ENCODE measurements at places on chromosomes 13 and 19.
A peak's percentile ranks its signal among the peaks of the same experiment; 100 is the strongest.

GRCh38 chr13:33069365-33069764 lies 53.1 kb downstream of the KL start:
- H3K27me3 ChIP-seq = no peaks in the 10 kb centered on the region
- H3K4me3 ChIP-seq = no peak overlapping the region
- H3K4me1 ChIP-seq = no peaks in the 10 kb centered on the region
- DNase-seq = no peak
- H3K36me3 ChIP-seq = no peaks in the 10 kb centered on the region

GRCh38 chr13:30799356-30799824 lies 64.0 kb downstream of the ALOX5AP start:
- H3K27me3 ChIP-seq = no peaks in the 10 kb centered on the region
- H3K36me3 ChIP-seq = no peaks in the 10 kb centered on the region
- no peak overlapping the region for H3K4me3 ChIP-seq
- no peak overlapping the region for H3K27ac ChIP-seq
- DNase-seq = no peak
- peaks cover 28% of the 10 kb centered on the region for H3K4me1 ChIP-seq

- no peaks in the 10 kb centered on the region for H3K4me1 ChIP-seq
- H3K27ac ChIP-seq = no peak overlapping the region
- no peak overlapping the region for H3K4me3 ChIP-seq
- DNase-seq = no peak
- no peaks in the 10 kb centered on the region for H3K36me3 ChIP-seq
Measured at GRCh38 chr13:46521921-46522747, 30.8 kb upstream of the LRCH1 start.

- no peak overlapping the region for H3K4me3 ChIP-seq
- no peak for DNase-seq
- no peak overlapping the region for H3K27ac ChIP-seq
- no peaks in the 10 kb centered on the region for H3K36me3 ChIP-seq
- no peaks in the 10 kb centered on the region for H3K4me1 ChIP-seq
- H3K27me3 ChIP-seq = no peaks in the 10 kb centered on the region
Measured at GRCh38 chr13:88472316-88472715, 801.1 kb downstream of the SLITRK5 start.

- H3K27ac ChIP-seq = no peak overlapping the region
- H3K27me3 ChIP-seq = peaks cover 12% of the 10 kb centered on the region
- no peaks in the 10 kb centered on the region for H3K4me1 ChIP-seq
- H3K36me3 ChIP-seq = peaks cover 76% of the 10 kb centered on the region
Measured at GRCh38 chr19:54995561-54995960, 29.4 kb downstream of the NLRP2 start.

GRCh38 chr19:44892932-44893331 lies 1.9 kb downstream of the TOMM40 start:
- peak overlapping the region; percentile 71 for H3K4me3 ChIP-seq
- peak overlapping the region; percentile 81 for H3K27ac ChIP-seq
- DNase-seq = no peak
- peaks cover 28% of the 10 kb centered on the region for H3K4me1 ChIP-seq
- peaks cover 95% of the 10 kb centered on the region for H3K36me3 ChIP-seq

DNA sequence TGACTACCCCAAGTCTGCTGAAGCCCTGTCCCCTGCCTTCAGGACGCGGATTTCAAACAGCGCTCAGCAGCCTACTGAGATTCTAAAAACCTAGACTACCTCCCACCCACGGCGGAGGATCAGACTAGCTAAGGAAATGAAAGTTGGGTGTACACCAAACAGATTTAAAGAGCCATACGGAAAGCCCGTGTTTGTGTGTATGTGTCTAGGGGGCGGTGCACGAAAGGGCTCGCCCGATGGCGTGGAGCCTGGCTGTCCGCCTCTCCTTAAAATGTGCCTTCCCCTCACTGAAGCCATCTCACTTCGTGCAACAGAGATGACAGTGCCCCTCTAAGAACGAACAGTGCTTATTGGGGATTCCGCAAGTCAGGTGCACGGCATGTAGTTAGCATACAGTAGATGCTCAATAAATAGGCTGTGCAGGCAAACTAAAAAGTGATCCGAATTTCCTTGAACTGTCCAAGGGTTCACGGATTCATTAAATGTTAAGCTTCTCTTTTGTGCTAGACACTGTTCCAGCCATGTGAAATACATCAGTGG lies 639 bp downstream of the LENG1 start:
- H3K36me3 ChIP-seq = peaks cover 97% of the 10 kb centered on the region

DNA sequence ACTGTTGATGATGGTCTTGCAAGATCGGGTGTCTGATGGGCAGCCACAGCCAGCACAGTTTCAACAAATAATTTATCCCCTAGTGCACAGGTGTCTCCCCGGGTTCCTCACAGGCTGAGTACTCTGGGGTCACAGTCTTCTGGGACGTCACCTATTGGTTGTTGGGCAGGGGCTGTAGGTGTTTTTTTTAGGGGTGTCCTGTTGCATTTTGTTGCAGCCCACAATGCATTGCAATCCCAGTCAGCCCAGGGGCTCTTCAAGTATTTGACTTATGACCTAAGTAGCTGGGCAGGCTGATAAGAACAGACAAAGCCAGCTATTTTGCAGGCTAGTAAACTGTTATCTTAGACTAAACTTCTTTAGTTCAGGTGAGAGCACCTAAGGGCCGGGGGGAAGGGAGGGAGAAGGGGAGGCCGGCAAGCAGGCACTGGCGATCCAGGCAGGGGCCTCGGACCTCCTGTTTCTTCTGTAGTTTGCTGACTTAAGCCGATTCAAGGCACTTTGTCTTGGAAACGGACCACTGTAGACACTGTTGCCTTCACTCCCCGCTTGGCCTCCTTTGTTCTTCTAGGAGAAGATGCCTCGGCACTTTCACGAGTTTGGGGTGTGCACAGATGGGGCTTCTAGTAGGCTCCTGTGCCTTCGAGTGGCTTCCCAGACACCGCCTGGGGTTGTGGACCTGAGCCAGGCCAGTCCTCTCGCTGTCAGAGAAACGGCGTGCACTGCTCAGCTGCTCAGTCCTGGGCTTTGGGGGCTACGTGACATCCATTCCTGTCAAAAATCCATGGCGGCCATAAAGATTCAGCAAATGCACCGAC lies 33.9 kb upstream of the GRTP1 start:
- DNase-seq = no peak
- H3K4me3 ChIP-seq = no peak overlapping the region
- H3K27me3 ChIP-seq = no peaks in the 10 kb centered on the region
- H3K27ac ChIP-seq = no peak overlapping the region
- H3K36me3 ChIP-seq = no peaks in the 10 kb centered on the region

Data from Calu3 (cell line).